RWPE1 (cell line): ENCODE measurements at places on chromosomes 13 and 19.

DNA sequence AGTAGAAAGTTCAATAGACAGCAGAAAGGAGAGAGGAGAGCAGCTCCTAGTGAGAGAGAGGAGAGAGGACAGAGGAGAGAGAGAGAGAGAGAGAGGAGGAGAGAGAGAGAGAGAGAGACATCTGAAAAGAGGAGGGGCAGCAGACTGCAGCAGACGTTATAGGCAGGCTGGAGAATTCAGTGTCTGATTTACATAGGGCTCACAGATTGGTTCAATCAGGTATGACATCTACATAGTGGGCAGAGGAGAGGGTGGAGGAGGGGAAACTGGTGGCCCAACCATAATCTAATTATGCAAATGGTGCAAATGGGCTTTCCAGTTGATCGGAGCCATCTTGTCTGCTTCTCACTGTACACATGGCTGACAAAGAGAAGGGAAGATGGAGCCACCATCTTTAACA is 221.3 kb upstream of the TRPC4 start:
- no peak for DNase-seq

DNA sequence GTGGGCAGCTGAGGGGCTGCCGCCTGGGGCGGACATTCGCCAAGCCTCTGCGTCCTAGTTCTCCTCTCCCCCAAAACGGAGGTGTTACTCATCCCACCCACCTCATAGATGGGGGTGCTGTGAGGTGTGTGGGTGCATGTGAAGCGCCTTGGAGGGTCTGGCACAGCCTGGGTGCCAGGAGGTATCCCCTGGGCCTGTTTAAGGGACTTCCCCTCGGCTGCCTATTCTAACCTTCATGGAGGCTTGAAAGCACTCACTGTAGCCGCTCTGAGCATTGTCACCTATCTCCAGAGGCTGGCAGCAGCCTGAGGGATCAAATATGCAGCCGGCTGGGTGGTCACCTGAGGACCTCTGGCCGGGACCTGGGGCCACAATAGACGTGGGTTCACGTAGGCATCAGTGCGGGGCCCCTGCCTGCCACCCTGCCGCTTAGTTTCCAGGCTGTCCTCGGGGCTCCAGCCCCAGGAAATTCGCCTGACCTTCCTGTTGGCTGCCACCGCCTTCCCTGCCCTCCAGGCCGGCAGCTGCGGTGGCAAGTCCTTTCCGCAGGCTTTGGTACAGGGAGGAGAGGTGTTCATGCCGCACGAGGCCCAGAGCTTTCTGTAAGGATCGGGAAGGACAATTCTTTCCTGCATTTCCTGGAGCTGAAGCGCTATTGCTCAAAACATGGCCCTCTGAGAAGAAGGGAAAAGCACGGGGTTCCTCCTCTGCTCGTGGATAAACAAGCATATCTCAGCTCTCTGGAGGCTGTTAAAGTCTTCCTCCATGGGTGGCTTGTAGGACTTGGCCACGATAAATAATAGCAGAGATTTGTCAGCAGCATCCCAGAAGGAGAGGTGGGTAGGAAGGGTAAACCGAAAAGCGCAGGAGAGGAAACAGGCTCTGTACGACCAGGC is 4.6 kb downstream of the COL4A2 start:
- DNase-seq: no peak

GRCh38 chr19:48629599-48630295 is 7.4 kb downstream of the DBP start:
- DNase-seq: no peak

DNA sequence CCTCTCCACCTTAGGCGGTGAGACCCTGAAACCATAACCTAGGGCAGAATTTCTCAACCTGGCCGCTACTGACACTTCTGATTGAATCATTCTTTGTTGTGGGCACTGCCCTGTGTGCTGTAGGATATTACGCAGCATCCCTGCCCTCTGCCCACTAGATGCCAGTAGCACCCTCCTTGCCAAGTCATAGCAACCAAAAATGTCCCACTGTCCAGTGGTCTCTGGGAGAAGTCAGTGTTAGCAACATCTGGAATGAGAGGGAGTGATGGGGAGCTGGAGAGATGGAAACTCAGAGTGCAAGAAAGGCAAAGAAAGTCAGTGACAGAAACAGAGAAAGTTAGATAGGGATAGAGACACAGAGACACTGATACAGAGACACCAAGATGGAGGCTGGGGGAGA is 13.6 kb downstream of the KLK4 start:
- DNase-seq: no peak

GRCh38 chr13:62171697-62172096 is 756.0 kb upstream of the PCDH20 start:
- no peak for DNase-seq

DNA sequence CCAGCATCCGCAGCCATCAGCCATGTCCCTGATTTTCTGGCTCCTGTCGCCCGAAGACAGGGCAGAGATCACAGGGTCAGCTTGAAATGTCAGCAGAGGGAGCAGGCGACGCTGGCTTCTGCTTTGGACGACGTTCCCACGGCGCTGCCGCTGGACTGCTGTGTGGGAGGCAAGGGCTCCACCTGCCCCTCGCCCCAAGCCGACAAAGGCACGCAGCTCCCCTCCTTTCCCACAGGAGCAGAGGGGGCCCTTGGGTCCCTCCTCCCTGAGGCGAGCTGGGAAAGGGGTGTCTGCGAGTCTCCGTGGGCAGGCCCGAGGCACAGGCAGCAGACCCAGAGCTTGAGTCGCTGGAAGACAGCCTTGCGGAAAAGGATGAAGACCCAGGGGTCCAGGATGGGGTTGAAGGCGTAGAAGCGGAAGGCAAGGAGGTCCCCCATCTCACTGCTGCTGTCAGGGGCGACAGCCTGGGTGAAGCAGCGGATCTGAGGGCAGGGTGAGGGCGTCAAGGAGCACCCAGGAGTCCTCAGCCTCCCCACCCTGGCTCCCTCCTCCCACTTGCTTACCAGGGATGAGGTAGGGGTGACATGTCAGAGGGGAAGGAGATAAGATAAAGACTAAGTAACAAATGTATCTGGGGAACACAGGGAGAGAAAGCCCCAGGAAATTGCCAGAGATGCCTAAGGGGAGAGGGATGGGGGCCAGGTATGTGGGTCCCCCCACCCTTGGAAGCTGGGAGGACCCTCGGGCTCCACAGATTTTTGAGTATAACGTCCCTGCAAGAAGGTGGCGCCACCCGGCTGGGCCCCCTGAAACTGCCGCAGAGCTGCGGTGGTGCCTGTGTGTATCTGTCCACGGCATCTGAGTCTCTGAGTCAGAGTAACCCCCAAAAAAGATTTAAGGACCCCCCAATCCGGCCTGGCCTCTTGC is 3.4 kb downstream of the PTGIR start:
- no peak for DNase-seq
